ENCODE measurements at places on chromosomes 5 and 9. TPM values are rescaled to one million over a fixed set of nuclear protein-coding genes. Genes with fewer than 3 reads are reported as not detected.

PCDHA1 gene
- total RNA-seq, result 0.48 TPM

DNA sequence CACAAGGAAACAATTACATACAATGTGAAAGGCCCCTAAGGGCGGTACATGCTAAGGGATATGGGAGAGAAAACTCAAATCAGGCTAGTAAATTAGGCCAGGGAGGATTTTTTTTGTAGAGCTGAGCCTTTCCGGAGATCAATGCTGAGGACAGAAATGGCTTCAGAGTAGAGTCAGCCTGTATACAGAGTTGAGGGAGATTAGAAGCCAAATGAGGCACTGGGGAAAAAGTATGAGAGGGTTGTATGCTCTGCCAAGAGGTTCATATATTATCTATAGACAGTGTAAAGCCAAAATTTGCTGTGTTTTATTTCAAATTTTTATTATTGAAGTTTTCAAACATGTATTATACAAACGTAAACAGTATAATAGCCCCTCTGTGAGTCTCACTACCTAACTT lies 103.1 kb downstream of the BNC2 start:
- no peak for DNase-seq

DNA sequence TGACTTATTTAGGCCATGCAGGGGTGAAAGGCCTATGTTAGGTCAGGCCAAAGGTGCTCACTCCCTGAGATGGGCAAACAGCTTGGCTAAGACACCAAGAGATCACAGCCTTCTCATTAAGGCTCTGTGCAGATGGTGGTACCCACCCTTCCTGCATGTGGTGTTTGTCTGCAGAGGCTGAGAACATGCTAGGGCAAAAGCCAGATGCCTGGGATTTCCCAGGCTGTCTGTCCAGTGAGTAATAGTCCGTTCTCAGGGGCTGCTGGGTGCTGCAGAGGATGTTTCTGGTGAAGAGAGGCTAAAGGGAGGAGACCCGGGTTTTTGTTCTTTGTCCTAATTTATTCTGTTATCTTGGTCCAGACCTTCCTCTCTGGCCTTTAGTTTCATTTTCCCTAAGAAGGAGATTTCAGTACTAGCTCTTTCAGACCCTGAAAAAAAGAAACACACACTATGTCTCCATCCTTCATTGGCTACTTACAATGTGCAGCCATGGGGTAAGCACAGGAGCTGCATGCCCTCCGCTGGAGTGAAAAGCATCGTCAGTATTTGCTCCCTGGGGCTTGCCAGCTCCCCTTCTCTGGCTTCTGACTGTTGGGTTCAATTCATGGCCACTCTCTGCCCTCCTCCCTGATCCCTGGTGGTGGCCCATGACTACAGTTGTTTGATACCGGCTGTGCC lies 23.4 kb upstream of the GLRA1 start:
- DNase-seq, result no peak

DNA sequence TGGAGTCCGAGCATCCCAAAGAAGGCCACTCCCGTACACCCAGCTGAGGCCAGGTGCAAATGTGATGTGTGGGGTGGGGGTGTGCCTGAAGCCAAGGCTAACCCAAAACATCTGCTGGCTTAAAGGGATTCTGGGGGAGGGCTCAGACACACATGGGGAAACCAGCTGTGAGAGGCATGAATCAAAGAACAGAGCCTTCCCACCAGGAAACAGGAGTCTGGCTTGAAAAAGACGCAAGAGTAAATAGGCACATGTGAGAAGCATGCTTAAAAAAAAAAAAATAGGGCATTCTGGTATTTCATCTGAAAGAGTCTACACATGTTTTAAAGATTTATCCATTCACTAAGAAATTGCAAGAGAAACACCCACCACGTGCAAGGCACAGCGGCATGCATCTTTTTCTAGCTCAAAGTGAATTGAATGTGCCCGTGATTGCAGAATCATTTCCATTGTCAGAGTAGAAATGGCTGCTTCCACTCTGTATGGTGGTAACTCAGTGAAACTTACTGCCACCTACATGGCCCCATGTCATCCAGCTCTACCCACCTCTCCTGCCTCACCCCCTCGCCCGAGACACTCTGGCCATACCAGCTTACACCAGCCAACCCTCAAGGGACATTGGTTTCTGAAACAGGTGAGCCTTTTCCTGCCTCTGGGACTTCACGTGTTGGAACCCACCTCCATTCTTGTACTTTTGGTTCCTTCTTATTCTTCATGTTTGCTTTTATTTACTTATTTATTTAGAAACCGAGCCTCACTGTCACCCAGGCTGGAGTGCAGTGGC lies 71.5 kb downstream of the SEMA5A start:
- DNase-seq, result no peak

All from SK-MEL-5 (cell line).